ENCODE measurements at places on chromosomes 16 and 17. TPM values are rescaled to one million over a fixed set of nuclear protein-coding genes. Genes with fewer than 3 reads are reported as not detected.

GRCh38 chr17:51516924-51517323, 256.6 kb downstream of the UTP18 start:
- no peaks in the 10 kb centered on the region for H3K27me3 ChIP-seq
- no peak overlapping the region for H3K27ac ChIP-seq
- no peaks in the 10 kb centered on the region for H3K36me3 ChIP-seq
- H3K4me1 ChIP-seq: no peaks in the 10 kb centered on the region
- no peak overlapping the region for H3K4me3 ChIP-seq
- no peak for DNase-seq

DNA sequence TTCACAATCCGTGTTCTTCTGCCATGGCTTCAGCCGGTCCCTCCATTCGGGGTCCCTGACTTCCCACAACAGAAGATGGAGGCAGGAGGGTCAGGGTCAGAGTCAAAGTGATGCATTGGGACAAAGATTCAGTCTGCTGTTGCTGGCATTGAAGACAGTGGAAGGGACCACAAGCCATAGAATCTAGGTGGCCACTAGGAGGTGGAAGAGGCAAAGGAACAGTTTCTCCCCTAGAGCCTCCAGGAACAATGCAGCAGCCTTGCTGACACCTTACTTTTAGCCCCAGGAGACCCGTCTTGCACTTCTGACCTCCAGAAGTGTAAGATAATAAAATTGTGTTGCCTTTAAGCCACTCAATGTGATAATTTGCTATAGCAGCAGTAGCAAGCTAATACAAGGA, 55.9 kb downstream of the MFSD11 start:
- no peaks in the 10 kb centered on the region for H3K36me3 ChIP-seq
- H3K27me3 ChIP-seq: no peaks in the 10 kb centered on the region
- H3K27ac ChIP-seq: no peak overlapping the region
- peaks cover 11% of the 10 kb centered on the region for H3K4me1 ChIP-seq

BAHCC1 gene
- 0.10 TPM for total RNA-seq

- H3K27me3 ChIP-seq: no peaks in the 10 kb centered on the region
- no peak overlapping the region for H3K27ac ChIP-seq
- no peak overlapping the region for H3K4me3 ChIP-seq
- DNase-seq: no peak
Observed at GRCh38 chr17:63278728-63279442, 167.2 kb downstream of the CYB561 start.

DNA sequence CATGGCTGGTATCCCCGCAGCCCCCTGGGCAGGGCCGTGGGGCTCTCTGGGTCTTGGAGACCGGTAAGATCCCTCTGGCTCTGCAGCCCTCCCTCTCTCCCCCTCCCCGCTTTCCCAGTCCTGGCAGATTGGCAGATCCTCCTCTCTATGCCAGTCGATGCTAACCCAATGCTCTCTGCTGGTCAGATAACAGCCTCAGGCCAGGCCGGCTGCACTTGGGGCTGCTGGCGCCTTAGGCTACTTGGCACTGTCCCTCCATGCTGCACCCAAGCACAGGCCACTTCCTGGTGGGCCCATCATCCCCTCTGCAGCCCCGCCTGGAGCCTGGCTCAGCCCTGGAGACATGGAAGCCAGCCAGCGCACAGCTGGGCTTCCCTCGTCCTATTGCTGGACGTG, 81.7 kb downstream of the RTN4RL1 start:
- no peaks in the 10 kb centered on the region for H3K27me3 ChIP-seq
- H3K4me1 ChIP-seq: no peaks in the 10 kb centered on the region
- no peak overlapping the region for H3K4me3 ChIP-seq
- DNase-seq: no peak
- no peak overlapping the region for H3K27ac ChIP-seq

DNA sequence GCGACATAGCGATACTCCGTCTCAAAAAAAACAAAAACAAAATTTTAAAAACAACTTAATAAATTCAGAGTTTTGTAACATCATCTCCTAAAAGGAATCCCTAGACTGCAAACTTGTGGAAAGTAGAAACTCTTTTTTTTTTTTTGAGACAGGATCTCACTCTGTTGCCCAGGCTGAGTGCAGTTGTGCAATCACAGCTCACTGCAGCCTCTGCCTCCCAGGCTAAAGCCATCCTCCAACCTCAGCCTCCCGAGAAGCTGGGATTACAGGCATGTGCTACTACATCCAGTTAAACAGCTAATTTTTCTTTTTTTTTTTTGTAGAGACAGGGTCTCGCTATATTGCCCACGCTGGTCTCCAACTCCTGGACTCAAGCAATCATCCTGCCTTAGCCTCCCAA, 19.7 kb downstream of the EZH1 start:
- no peaks in the 10 kb centered on the region for H3K4me1 ChIP-seq
- no peak overlapping the region for H3K4me3 ChIP-seq
- H3K36me3 ChIP-seq: peaks cover 3% of the 10 kb centered on the region
- no peaks in the 10 kb centered on the region for H3K27me3 ChIP-seq
- no peak for DNase-seq

DNA sequence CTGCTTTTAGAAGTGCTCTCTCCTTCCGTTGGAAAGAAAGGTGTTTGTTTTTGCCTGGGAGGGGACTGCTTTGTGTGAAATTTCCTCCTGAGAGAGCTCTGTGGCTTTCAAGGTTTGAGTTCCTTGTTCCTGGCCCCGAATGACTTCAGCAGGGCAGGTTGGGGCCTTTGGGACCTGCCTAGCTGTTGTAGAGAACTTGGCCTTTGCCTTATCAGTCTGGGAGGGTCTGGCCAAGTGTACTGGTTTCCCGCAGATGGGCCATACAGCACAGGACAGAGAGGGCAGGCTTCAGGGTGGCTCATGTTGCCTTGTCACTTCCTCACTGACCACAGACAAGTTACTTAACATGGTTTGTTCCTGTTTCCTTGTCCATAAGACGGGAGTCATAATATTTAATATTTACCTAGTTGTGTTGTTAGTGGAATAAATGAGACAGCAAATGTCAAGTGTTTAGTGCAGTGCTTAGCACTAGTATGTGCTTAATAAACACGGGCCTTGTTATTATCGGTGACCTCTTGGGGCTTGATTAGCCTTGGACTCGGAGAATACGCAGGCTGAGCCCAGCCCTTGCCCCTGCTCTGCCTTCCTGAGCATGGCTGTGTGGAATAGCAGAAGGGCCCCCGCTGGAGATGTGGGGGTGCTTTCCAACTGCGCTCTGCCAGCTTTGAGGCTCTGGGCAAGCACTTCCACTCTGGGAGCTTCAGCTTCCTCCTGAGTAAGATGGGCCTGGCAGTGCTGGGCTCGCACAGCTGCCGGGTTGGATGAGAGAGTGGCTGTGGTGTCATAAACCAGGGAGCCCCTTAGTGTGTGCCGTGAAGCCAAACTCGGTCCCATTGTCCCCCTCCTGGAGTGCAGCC, 6.6 kb downstream of the PRSS8 start:
- H3K27ac ChIP-seq: no peak overlapping the region
- no peak for DNase-seq
- no peaks in the 10 kb centered on the region for H3K36me3 ChIP-seq
- no peaks in the 10 kb centered on the region for H3K4me1 ChIP-seq
- H3K4me3 ChIP-seq: no peak overlapping the region

GRCh38 chr17:81553018-81553615, 964 bp upstream of the FAAP100 start:
- peaks cover 22% of the 10 kb centered on the region for H3K36me3 ChIP-seq
- no peaks in the 10 kb centered on the region for H3K27me3 ChIP-seq

DNA sequence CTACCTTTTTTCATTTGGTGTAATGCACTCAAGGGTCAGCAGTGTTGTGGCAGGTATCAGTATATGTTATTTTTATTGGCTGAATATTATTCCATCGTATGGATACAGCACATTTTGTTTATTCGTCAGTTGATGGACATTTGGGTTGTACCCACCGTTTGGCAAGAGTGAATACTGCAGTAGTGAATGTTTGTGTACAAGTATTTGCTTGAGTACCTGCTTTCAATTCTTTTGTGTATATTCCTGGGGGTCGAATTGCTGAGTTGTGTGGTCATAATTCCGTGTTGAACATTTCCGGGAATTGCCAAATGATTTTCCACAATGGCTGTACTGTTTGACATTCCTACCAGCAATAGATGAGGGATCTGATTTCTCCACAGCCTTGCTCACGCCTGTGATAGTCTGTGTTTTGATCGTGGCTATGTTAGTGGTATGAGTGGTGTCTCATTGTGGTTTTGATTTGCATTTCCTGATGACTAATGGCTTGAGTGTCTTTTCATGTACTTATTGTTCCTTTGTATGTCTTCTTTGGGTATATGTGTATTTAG, 108.4 kb downstream of the OR1D5 start:
- H3K27ac ChIP-seq: no peak overlapping the region
- H3K4me3 ChIP-seq: no peak overlapping the region
- DNase-seq: no peak
- H3K27me3 ChIP-seq: 0 out of 2 replicates have a peak, but pooled peaks cover 7% of the 10 kb centered on the region

DNA sequence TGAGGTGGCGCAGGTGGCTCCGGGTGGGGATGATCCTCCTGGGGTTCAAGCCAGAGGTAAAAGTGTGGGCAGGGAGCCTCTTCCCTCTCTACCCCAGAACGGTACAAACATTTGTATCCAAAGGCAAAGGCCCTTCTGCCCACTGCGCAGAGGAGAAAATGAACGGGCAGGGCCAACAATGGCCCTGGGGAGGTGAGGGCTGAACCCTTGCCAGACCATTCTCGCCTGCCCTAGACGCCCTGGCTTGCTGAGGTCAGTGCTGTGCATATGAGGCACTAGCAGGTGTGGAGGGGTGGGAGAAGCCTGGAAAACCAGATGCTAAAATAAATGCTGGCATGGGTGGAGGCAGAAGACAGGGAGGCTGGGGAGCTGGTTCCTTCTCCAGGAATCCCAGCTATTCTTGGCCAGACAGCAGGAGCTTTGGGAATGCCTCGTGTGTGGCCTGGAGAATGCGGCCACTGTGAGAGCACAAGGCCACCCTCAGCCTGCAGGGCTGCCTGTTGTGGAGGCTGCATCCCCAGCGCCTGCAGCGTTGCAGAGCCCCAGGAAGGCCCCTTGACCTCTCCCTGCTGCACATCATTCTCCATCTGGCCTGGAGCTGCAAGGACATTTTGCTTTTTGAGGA, 4.5 kb downstream of the C17orf50 start:
- no peaks in the 10 kb centered on the region for H3K27me3 ChIP-seq
- no peak for DNase-seq
- H3K4me3 ChIP-seq: peak overlapping the region; percentile 63
- no peak overlapping the region for H3K27ac ChIP-seq

TBC1D3E gene
- not detected for total RNA-seq

MYOCD gene
- total RNA-seq: not detected

GRCh38 chr17:70276906-70277305, 107.6 kb downstream of the KCNJ2 start:
- no peaks in the 10 kb centered on the region for H3K4me1 ChIP-seq
- no peak for DNase-seq
- no peaks in the 10 kb centered on the region for H3K36me3 ChIP-seq
- no peak overlapping the region for H3K4me3 ChIP-seq
- no peaks in the 10 kb centered on the region for H3K27me3 ChIP-seq

DNA sequence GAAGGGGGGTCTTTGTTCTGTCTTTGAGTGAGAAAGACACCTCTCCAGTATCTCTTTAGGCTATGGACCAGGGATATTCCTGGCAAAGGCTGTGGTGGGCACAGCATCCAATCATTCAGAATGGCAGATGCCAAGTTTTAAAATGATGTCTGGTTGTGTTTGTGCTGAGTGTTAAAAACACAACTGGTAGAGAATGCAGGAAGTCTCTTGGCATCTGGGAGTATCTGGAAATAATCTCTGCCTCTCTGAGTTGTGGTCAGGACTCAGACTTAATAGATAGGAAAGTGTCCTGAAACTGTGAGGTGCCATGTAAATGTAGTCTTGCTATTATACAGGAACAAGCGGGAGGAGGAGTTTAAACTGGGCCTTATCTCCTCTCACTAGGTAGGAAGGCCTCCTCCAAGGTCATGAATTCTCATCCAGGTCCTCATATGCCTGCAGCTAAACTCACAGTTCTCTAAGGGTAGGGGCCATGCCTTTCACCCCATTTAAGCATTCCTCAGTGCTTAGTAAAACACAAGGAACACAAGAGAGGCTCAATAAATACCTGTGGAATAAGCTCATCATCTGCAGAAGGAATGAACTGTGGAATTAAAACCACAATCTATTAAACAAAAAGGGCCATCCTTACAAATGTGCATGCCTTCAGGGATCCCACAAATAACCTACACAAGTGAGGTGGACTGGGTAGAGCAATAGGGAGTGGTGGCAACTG, 317.6 kb downstream of the CBLN1 start:
- H3K36me3 ChIP-seq: no peaks in the 10 kb centered on the region
- no peaks in the 10 kb centered on the region for H3K27me3 ChIP-seq
- H3K4me1 ChIP-seq: no peaks in the 10 kb centered on the region
- no peak overlapping the region for H3K27ac ChIP-seq
- DNase-seq: no peak
